Psoas muscle (tissue), 8 donors: ENCODE measurements at places on chromosomes 5 and 9. TPM values are rescaled to one million over a fixed set of nuclear protein-coding genes. Genes with fewer than 3 reads are reported as not detected.

- no peak overlapping the region for H3K4me3 ChIP-seq
- H3K36me3 ChIP-seq, result peaks cover 4% of the 10 kb centered on the region
- no peak overlapping the region for H3K27ac ChIP-seq
- DNase-seq, result no peak
Observed at GRCh38 chr5:150116667-150117400, 30.5 kb upstream of the CSF1R start.

Gene GCNT4
- total RNA-seq, result 3.5 TPM

GRCh38 chr5:360257-361027 is 38.9 kb downstream of the AHRR start:
- H3K4me1 ChIP-seq, result no peaks in the 10 kb centered on the region
- no peak for DNase-seq
- no peak overlapping the region for H3K4me3 ChIP-seq
- H3K36me3 ChIP-seq, result no peaks in the 10 kb centered on the region

Gene LTC4S
- 4.0 TPM for total RNA-seq

DNA sequence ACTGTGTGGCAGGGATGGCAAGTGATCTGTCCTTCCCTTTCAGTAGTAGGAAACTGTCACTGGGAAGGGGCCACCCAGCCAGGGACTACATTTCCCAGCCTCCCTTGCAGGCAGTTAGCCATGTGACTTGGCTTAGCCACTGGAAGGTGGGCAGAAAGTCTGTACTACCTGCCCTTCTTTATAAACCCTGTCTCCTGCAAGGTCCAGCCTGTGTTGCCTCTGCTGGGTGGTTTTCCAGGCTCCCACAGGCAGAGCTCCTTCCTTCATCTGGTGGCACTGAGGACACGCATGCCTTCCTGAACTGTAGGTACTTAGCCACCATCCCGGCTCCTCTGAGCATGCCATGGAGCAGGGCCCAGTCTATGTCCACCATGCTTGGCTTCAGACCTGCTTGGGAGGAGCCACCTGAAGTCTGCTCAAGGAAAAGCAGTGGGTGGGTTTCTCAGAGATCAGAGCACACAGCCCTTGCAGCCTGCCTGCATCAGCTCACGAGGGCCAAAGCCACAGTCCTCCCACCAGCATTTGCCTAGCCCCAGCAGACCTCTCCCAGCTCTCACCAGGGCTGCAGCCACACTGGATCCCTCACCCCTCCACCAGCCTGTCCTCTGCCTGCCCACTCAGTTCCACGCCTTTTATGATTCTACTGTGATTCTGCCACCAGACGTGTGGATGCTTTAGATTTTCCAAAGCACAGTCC is 16.7 kb upstream of the SLC25A51 start:
- no peak overlapping the region for H3K4me3 ChIP-seq
- H3K27ac ChIP-seq, result no peak overlapping the region
- peaks cover 4% of the 10 kb centered on the region for H3K4me1 ChIP-seq
- no peak for DNase-seq

Gene ASPN
- 0.52 TPM for total RNA-seq

Gene TERT
- not detected for total RNA-seq

Gene ZNF879
- total RNA-seq, result 2.7 TPM
